ENCODE measurements at places on chromosomes 7 and 10. TPM values are rescaled to one million over a fixed set of nuclear protein-coding genes. Genes with fewer than 3 reads are reported as not detected.

DNA sequence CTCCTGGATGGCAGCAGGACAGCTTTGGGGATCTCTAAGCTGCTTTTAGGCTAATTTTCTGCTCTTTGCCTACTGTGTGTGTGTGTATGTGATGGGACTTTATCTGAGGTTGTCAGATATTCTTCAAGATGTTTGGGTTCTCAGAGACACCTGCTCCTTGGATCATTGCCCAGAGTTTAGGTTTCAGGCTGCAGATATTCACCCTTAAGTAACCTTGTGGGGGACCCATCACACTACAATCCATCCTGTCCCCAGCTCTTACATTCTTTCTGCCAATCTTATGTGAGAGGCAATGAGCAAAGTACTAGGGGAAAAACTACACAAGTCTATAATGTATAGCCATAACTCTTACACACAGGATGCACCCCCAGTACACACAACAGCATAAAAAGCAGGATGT is 263.0 kb upstream of the ZWINT start:
- no peak overlapping the region for H3K27ac ChIP-seq
- no peak overlapping the region for H3K4me3 ChIP-seq
- DNase-seq: no peak
- no peaks in the 10 kb centered on the region for H3K4me1 ChIP-seq

DNA sequence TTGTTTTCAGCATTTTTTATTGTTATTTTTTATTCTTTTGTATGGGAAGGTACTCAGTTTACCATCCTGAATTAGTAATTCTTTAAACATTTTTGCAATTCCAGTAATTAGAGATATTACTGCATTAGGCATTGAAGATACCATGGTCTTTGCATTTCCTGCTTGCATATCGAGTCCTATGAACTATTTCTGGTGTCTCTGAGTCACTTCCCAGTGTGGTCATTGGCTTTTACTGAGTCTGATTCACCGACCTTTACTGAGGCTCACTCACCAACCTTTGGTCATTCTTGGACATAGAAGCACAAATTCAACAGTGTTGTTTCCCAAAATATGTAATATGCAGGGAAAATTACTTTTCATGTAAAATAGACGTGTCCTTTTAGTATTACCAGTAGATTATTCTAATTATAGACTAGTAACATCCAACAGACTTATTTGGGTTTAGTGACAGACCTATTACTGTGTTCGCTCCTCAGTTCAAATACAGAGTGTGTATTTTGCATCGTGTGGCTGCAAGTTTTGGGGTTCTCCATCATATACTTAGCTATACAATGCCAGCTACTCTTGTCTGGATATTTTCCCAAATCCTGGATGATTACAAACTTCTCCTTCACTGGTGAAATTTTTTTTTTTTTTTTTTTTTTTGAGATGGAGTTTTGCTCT is 180.7 kb upstream of the PRSS1 start:
- H3K4me1 ChIP-seq: peaks cover 41% of the 10 kb centered on the region
- DNase-seq: no peak
- no peaks in the 10 kb centered on the region for H3K27me3 ChIP-seq
- peaks cover 2% of the 10 kb centered on the region for H3K36me3 ChIP-seq

Gene OR2A5
- total RNA-seq: not detected

Gene WDR86
- not detected for total RNA-seq

Gene EVX1
- total RNA-seq: not detected

Gene COL28A1
- 1.1 TPM for total RNA-seq

Gene DCLRE1C
- 9.3 TPM for total RNA-seq
